Left renal pelvis (tissue), 4 donors: ENCODE measurements at places on chromosomes 2 and 18. TPM values are rescaled to one million over a fixed set of nuclear protein-coding genes. Genes with fewer than 3 reads are reported as not detected.

- DNase-seq = no peak
These were observed 49.3 kb downstream of the HIBCH start for GRCh38 chr2:190270298-190270697.

DNA sequence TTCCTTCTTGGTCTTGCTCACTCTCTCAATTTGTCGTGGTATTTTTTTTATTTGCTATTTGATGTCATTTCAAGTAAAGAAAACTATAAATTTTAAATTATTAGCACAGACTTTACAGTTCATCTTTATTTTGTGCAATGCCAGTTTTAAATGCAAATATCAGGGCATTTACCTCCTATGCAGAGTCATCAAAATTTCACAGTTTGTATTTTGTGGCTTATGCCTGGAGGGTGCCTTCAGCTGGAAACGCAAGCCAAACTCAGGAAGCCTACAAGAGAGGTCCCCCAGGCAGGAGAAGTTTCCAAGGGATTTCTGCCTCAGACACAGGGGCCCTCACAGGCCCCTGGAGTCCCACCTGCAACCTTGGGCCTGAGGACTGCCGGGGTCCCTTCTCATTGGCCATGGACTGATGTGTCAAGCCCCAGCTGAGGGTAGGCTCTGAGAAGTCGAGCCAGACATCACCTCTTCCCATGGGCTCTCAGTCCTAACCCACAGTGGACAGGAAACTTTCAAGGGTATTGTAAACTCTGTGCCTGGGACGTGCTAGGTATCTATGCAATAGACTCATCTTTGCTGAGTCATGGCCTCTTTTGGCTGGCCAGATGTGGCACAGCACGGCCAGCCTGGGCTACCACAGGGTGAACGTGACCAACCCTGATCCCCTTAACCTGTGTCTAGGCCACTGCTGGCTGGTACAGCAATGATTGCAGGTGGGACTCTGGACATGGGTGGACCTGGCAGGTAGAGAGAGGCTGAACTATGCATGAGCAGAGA, 236.5 kb downstream of the CELF4 start:
- DNase-seq = no peak

DNA sequence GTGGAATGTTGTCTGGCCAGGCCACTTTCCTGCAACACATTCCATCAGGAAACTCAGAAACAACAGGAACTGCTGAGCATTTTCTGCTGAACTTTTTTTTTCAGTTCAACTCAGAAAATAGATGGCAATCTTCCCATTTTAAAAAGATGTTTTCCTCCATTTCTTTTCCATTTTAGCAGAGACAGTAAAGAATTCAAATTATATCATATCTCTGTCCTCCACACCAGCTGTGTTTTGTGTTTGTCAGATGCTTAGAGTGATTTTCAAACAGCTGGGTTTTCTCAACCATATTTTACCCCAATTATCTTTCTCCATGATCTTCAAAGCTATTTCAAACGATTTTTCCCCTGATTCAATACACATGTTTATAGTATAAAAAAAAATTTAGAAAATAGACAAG, 713.4 kb downstream of the LRRTM4 start:
- peak; percentile 24 for DNase-seq

GRCh38 chr2:136019825-136020224, 34.4 kb upstream of the DARS1 start:
- DNase-seq = no peak

GRCh38 chr2:88885679-88886416, 194.4 kb downstream of the RPIA start:
- no peak for DNase-seq

DNA sequence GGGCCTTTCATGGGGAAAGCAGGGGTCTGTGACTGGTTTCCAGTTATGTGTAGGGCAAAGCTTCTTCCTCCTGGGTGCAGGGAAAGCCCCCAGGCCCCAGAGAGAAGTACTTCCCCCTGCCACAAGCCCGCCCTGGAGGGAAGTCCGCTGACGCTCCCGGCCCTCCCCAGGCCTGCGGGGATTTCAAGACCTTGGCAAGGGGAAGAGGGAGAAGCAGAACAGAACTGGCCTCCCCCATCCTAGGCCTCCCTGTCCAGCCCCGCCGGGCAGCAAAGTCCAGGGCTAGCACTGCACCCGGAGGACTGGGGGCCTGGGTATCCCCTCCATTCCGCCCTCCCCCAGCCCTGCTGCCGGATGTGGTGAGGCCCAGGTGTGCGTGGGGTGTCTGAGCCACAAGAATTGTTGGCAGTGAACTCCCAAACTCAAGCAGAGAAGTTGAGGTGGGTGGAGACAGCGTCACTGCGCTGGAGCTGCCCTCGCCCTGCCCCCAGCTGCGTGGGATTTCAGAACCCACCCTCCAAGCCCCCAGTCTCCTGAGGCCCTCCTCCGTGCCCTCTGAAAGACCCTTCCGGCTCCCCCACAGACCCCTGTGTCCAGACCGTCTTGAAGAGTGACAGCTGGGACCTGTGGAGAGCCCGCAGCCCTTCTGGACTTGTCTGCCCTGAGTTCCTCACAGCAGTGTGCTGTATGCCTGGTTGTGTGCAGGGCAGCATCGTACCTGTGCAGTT, 1.1 kb upstream of the DUSP2 start:
- DNase-seq = no peak

GRCh38 chr2:223941579-223942277, 3.4 kb downstream of the WDFY1 start:
- DNase-seq = no peak

DNA sequence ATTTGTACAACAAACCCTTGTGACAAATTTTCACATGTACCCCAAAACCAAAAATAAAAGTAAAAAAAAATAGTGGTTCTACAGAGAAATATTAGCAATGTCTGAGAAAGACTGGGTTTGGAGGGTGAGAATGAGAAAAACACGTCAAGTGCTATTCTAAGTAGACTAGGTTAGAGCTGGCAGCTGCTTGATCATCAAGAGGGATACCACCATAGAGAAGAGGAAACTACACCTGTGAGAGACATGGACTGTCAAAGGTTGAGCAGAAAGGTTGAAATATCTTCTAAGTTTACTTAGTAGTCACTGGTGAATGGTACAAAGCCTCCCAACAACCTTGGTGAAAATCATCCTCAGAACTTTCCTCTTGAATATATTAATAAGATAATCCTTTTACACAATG, 126.9 kb upstream of the ITGA4 start:
- DNase-seq = no peak

GRCh38 chr2:86305195-86305914, 32.1 kb downstream of the REEP1 start:
- DNase-seq = no peak

- DNase-seq = no peak
These were observed 99.3 kb downstream of the ASB1 start for GRCh38 chr2:238525990-238526389.

GRCh38 chr18:2855560-2856350, 8.9 kb downstream of the EMILIN2 start:
- no peak for DNase-seq

- no peak for DNase-seq
These were observed 19.6 kb upstream of the RPL31 start for GRCh38 chr2:100982431-100982861.

- DNase-seq = no peak
These were observed 270.7 kb upstream of the THUMPD2 start for GRCh38 chr2:40049781-40050180.

- DNase-seq = no peak
These were observed 816 bp downstream of the CDH2 start for GRCh38 chr18:28175930-28176697.

GRCh38 chr2:44947028-44947375, 5.5 kb downstream of the SIX3 start:
- no peak for DNase-seq

GRCh38 chr2:85999061-85999831, 106.4 kb downstream of the POLR1A start:
- no peak for DNase-seq

- DNase-seq = no peak
These were observed 54.7 kb downstream of the ASAP2 start for GRCh38 chr2:9261231-9261883.

GRCh38 chr2:19689646-19690168, 212.1 kb downstream of the TTC32 start:
- no peak for DNase-seq

GRCh38 chr2:59790186-59791003, 763.1 kb downstream of the BCL11A start:
- DNase-seq = no peak

Gene SLC30A3
- 3.9 TPM for polyA plus RNA-seq

Gene LCT
- polyA plus RNA-seq = 0.03 TPM

Gene DHRS9
- 0.42 TPM for polyA plus RNA-seq

Gene TMEM200C
- 2.0 TPM for polyA plus RNA-seq

Gene HMSD
- 3.2 TPM for polyA plus RNA-seq

Gene DSEL
- 24.5 TPM for polyA plus RNA-seq

Gene UPP2
- 2.9 TPM for polyA plus RNA-seq

Gene RBKS
- 2.0 TPM for polyA plus RNA-seq

Gene LRRTM4
- 2.5 TPM for polyA plus RNA-seq
